Epithelial cell of umbilical artery (primary cell): ENCODE measurements at places on chromosomes 4 and X. TPM values are rescaled to one million over a fixed set of nuclear protein-coding genes. Genes with fewer than 3 reads are reported as not detected.

Gene PDLIM3
- total RNA-seq = 49.4 and 58.5 TPM in 2 replicates

Gene BTK
- total RNA-seq = 0.15 TPM in 1 of 2 replicates, not detected in the other

Gene C4orf51
- total RNA-seq = not detected in 2 replicates

Gene AMBN
- total RNA-seq = not detected in 2 replicates

Gene TLR6
- total RNA-seq = 0.65 and 0.76 TPM in 2 replicates

Gene DRD5
- not detected in 2 replicates for total RNA-seq

Gene XAGE1B
- total RNA-seq = not detected in 2 replicates

Gene HPGDS
- total RNA-seq = not detected in 2 replicates

Gene CD38
- under 0.01 TPM in 1 of 2 replicates, not detected in the other for total RNA-seq

Gene CTPS2
- 16.6 and 20.5 TPM in 2 replicates for total RNA-seq

Gene SNX12
- total RNA-seq = 54.6 and 69.8 TPM in 2 replicates

Gene HELQ
- 10.1 and 20.4 TPM in 2 replicates for total RNA-seq

Gene PF4V1
- total RNA-seq = not detected in 2 replicates

Gene FAM9C
- not detected in 2 replicates for total RNA-seq

Gene MAGEC2
- not detected in 2 replicates for total RNA-seq

Gene C4orf50
- not detected in 2 replicates for total RNA-seq

Gene PRDM5
- 4.5 and 7.1 TPM in 2 replicates for total RNA-seq

Gene CXCR3
- not detected in 2 replicates for total RNA-seq

Gene S100P
- total RNA-seq = not detected in 2 replicates

Gene STK26
- 9.4 and 16.9 TPM in 2 replicates for total RNA-seq

Gene CFAP299
- not detected in 2 replicates for total RNA-seq

Gene CLNK
- not detected in 2 replicates for total RNA-seq
